ENCODE measurements at places on chromosomes 13 and 19.

DNA sequence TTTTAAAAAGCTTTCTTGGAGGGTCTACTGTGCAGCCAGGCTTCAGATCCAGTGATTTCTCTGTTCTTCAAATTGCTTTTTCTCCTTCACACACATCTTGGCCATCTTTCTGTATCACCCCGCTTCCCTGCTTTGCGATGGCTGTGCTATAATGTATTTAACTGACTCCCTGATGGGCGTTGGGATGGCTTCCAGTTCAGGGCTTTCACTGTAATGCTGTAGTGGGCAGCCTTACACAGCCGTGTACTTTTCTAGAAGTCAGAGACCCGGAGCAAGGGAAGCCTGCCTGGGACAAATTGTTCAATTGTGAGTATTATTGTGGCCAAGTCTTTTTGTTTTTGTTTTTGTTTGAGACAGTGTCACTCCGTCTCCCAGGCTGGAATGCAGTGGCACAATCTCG, 19.4 kb upstream of the PAK4 start:
- no peak for DNase-seq

GRCh38 chr13:51945149-51945548, 66.1 kb downstream of the ATP7B start:
- no peak for DNase-seq

DNA sequence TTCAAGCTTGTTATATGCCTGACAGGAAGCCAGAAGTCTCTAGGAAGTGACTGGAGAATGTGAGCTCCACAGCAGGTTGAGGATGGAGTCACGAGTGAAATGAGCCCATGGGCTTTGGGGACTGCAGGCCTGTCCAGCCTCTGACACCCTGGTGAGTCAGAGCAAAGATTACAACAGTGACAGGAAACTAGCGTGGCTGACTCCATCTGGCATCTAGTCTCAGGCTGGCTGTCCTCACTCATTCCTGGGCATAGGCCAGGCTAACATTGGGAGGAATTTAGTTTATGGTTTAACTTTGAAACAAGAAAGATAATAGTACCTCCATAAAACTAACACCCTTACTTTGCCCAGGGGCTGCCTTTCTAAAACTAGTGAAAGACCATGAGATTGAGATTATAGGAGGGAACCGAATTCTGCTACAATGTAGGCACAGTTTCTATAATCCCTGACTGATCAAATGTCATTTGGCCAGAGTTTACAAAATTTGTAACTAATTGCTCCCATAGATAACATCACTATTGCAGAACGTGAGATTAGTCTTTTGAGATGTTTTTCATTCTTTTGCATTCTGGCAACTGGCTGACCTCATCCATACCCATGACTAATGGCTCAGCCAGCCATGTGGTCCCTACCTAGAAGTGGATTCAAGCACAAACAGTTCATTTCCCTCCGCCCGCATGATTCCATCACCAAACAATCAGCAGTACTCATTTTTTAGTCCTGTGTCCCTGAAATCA, 28.4 kb downstream of the PSG1 start:
- peak; percentile 56 for DNase-seq

DNA sequence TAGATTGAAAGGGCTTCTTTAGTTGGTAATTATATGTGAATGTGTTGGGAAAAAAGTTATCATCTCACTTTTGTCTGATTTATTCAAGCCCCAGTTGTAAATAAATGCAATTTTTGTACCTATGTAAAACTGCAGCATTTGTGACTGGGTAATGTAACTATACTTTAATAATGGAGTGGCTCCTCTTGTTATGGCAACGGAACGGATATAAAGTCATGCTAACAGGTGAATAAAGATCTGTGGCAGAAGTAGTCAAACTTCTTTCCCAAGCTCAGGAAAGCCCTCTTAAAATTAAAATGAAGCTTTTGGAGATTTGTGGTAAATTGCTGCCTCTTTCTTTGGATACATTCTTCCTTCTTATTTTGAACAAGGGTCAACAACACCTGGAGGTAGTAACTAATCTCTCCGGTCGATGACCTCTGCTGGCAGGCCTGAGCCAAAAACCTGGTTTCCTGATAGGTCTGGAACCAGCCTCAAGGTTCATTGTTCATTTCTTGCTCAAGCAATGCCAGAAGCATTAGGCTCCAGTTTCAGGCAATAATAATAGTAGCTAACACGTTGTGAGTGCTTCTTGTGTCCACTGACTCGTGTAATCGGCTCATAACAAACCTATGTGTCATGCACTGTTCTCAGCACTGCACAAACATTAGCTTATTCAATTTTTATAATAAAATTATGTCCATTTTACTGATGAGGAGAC, 313.4 kb upstream of the DACH1 start:
- no peak for DNase-seq

DNA sequence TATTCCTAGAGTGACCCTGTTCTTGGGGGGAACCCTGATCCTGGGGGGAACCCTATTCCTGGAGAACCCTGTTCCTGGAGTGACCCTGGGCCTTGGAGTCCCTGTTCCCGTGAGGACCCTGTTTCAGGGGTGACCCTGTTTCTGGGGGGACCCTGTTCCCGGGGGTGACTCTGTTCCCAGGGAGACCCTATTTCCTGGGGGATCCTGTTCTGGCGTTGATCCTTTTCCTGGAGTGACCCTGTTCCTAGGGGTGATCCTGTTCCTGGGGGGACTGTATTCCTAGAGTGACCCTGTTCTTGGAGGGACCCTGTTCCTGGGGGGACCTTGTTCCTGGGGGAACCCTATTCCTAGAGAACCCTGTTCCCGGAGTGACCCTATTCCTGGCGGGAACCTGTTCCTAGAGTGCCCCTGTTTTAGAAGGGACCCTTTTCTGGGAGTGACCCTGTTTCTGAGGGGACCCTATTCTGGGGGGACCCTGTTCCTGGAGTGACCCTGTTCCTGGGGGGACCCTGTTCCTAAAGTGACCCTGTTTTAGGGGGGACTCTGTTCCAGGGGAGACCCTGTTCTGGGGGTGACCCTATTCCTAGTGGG, 15.0 kb downstream of the GNA15 start:
- no peak for DNase-seq

- no peak for DNase-seq
Observed at GRCh38 chr19:7625763-7626372, 3.5 kb downstream of the XAB2 start.

- DNase-seq = no peak
Observed at GRCh38 chr13:23570099-23570920, at the start of gene TNFRSF19. TSS of gene TNFRSF19 (plus strand) at chr13:23570412. CDS start at chr13:23590184, 19,772 bp downstream.

DNA sequence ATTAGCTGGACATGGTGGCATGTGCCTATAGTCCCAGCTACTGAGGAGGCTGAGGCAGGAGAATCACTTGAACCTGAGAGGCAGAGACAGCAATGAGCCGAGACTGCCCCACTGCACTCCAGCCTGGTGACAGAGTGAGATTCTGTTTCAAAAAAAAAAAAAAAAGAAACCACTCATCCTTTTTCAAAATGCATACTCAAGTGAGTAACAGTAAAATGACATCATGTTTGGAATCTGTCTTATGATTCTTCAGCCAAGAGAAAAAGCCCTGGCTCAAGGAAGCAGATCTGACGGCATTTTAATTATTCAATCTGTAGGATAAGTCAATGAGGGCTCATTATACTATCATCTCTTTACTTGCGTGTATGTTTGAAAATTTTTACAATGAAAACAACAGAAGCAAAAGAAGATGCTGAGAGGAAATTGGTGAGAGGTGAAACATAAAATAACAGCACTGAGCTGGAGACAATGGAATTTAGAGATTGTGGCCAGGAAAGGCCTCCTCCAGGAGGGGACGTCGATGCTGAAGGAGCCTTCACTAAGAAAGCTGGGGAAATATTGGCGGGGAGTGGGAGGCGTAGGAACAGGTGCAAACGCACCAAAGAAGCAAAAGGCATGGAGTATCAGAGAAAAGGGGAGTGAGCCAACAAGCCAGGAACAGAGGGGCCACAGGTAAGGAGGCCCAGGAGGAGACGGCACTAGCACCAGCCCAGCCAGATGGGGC, 12.9 kb upstream of the CCNE1 start:
- DNase-seq = no peak

DNA sequence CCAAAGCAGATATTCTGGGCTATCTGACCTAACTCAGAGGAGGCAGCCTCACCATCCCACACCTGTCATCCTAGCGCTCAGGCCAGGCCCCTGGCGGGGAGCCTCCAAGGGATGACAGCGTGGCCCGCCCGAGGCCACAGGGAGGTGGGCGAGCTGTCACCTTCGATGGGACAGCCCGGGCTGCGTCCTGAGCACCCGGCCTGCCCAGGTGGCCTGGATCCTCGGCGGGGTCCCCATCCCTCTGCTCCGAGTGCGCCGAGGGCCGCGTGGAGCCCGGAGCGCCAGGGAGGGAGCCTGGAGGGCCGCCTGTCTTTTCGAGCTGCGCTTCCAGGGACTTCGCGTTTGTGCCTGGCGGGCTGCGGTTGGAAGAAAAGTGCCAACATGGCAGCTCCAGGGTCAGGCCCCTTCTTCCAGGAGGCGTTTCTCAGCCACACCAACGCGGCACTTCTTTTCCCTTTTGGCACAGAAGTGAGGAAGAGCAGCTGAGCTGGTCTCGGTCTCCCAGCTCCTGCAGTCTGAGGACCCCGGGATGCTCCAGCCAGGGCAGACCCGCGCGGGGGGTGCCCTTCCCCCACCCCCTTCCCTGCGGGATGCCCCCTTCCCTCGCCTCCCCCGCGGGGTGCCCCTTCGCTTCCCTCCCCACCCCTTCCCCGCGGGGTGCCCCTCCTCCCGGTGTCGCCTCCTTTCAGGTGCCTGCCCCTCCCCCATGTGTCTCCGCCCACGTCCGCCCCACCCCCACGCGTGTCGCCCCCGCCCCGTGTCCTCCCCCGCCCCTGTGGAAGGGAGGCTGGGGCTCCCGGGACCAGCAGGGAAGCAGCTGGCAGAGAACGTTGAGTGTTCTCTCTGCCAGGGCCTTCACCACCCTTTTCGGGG, 42.3 kb downstream of the GJA3 start:
- DNase-seq = no peak

DNA sequence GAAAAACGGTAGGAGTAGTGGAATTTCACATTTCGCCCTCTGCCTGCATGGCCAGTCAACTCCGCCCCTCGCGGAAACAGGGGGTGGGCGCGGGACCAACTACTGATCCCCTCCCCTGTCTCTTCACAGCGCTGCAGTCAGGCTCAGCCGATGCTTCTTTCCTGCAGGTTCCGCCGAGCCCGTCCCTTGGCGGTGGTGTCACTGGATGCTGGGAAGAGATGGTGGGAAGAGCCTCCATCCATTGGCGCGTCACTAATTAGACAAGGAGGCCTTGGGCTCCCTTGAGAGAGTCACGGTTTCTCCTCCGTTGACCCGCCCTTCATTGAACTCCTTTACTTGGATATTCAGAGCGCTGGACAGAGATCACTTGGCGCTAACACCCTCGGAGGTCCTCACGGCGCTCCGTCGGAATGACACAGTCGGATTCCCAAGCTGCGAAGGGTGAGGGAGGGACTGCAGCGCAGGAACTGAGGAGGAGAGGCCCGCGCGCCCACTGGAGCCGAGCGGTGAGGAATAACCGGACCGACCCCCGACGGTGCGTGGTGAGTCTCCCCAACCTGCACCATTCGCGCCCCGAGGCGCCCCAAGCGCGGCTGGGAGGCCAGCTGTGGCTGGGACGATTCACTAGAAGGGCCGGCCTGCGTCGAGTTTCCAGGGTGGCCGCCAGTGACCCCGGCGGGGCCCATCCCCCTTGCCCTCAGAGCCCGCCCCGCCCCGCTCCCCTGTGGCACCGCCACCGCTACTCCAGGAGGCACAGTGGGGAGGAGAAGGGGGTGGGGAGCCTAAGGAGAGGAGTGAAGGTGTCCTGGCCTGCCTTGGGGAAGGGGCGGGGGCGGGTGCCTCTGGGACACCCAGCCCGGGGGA, 11.2 kb upstream of the CEACAM21 start:
- no peak for DNase-seq

- no peak for DNase-seq
Observed at GRCh38 chr13:19561585-19561984, 253 bp upstream of the TPTE2 start.

GRCh38 chr13:110520431-110521295, 40.9 kb downstream of the RAB20 start:
- DNase-seq = no peak

- no peak for DNase-seq
Observed at GRCh38 chr13:101727118-101727517, 274.6 kb downstream of the ITGBL1 start.

GRCh38 chr19:46299004-46299509, 2.2 kb downstream of the HIF3A start:
- no peak for DNase-seq
